H9 (cell line): ENCODE measurements at places on chromosomes 11 and 22.
A peak's percentile ranks its signal among the peaks of the same experiment; 100 is the strongest.

DNA sequence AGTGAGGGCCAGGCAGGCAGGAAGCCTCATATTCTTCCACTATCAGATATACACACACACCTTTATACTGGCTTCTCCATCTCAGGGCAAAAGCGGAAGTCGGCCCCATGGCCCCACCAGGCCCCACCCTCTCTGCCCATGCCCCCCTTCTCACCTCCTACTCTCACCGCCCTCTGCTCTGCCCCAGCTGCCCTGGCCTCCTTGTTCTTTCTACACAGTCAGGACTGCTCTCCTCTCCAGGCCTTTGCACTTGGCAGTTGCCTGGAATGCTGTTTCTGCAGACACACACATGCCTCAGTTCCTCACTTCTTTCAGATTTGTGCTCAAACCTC lies 25.3 kb downstream of the OTOG start:
- DNase-seq: peak; percentile 20

DNA sequence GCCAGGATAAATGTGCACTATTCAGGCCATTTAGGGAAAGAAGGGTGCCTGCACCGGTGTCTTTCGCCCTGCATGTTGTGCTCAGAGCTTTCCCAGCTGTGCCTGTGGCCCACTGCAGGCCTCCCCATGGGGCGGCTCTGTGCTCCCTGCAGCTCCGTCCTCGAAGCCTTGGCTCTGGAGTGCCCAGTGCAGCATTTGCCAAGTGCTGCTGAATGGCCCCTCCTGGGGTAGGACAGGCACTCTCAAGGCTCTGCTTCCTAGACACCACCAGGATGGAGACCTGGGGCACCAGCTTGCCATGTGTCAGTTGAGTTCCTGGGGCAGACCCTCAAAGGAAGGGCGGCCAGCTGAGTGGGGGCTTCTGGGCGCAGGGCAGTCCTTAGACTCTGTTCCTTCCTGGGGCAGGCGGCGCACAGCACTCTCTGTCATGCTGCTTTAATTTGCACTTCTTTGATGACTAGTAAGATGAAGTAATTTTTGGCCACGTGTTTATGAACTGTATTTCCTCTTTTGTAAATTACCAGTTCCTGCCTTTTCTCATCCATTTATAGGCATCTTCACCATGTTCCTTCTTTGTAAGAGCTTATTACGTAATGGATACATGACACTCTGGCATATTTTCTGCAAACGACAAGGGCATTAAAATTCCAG lies 32.1 kb upstream of the GNB1L start:
- no peak for DNase-seq

GRCh38 chr11:3134218-3134621 lies 30.9 kb downstream of the OSBPL5 start:
- DNase-seq: no peak

- no peak for DNase-seq
These were observed 2.9 kb downstream of the IL18 start for GRCh38 chr11:112161012-112161411.

- DNase-seq: no peak
These were observed 97.7 kb upstream of the SORL1-AS1 start for GRCh38 chr11:121550247-121551030.

GRCh38 chr11:67626970-67627369 lies 2.8 kb downstream of the NUDT8 start:
- peak; percentile 68 for DNase-seq

GRCh38 chr11:132782102-132782501 lies 750.2 kb downstream of the OPCML start:
- no peak for DNase-seq

GRCh38 chr22:20524004-20524481 lies 16.6 kb downstream of the MED15 start:
- DNase-seq: no peak

DNA sequence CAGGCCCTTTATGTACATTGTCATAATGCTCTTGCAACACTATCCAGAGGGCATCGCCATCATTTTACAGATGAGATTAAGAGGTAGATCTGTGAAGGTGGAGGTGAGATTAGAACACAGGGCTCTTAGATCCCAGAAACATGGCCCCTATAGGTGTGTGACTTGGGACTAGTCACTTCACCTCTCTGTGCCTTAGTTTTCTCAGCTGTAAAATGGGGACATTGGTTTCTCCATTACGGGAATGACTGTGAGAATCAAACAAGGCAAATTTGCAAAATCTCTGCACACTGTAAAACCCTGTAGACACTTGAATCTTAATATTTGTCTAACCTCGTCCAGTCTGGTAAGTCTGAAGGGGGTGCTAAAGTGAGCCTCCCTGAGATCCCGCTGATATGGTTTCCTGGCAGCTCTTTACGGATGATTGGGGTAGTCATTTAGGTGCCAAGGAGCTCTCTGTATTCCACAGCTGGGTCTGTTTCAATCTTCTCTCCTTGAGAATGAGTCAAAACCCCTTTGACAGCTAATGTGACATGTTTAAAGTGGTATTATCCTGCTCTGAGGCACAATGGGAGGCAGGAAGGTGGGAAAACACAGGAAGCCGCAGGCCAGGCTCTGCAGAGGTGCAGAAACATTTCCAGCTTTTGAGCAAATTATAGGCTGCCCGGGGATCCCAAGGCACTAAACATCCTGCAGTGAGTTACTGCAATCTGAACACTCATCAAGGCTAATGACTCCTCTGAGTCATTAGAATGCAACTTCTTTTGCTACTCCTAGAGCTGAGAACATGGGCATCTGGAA lies 140.8 kb downstream of the CCDC81 start:
- no peak for DNase-seq
